Stimulated activated CD8-positive, alpha-beta memory T cell treated with anti-CD3 and anti-CD28 coated beads, Interleukin-7, amount 100 ng/mL, for 1 hour (primary cell): ENCODE measurements at places on chromosomes 12 and 14.

GRCh38 chr14:64584190-64584589 is 34.4 kb downstream of the PPP1R36 start:
- no peak for DNase-seq

GRCh38 chr14:21033133-21033698 is 1.4 kb downstream of the RNASE13 start:
- DNase-seq, result no peak

DNA sequence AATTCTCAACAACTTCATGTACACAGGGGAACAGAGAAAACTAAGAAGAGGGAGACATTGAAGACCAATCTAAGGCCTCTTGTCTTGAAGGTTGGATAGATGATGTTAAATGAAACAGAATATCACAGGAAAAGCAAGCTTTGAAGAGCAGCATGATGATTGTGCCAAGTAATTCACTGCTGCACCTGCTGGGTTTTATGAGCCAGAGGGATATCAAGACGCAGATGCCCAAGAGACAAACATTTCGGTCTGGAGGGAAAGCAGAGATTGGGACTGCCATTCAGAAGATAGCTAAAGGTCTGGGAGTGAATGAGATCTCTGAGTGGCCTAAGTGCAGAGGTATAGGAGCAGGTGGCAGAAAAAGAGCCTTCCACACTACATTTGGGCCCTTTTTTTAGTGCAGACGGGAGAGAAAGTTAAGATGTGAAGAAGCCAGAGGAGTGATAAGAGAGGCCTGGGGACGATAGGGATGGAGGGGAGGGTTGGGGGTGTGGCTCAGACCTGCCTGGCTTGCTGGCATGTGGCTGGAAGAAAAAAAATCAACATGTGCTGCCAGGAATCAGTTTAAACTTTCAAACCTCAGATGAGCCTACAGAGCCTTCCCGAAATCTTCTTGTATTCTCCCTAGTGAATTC is 200.6 kb downstream of the AEBP2 start:
- DNase-seq, result no peak

DNA sequence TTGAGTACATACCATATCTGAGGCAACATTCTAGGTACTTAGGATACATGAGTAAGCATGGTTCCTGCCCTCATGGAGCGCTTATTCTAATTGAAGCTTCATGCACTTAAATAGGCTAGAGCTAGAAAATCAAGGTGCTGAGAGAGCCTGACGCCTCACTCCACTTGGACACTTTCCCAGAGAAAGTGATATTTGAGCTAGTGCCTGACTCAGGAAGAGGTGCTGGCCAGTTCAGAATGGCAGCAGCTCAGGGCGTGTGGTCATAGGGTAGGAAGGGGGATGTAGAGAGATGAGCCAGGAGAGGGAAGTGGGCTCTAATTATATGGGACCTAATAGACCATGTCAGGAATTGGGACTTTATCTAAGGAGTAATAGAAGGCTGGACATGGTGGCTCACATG is 33.3 kb downstream of the TULP3 start:
- DNase-seq, result no peak

DNA sequence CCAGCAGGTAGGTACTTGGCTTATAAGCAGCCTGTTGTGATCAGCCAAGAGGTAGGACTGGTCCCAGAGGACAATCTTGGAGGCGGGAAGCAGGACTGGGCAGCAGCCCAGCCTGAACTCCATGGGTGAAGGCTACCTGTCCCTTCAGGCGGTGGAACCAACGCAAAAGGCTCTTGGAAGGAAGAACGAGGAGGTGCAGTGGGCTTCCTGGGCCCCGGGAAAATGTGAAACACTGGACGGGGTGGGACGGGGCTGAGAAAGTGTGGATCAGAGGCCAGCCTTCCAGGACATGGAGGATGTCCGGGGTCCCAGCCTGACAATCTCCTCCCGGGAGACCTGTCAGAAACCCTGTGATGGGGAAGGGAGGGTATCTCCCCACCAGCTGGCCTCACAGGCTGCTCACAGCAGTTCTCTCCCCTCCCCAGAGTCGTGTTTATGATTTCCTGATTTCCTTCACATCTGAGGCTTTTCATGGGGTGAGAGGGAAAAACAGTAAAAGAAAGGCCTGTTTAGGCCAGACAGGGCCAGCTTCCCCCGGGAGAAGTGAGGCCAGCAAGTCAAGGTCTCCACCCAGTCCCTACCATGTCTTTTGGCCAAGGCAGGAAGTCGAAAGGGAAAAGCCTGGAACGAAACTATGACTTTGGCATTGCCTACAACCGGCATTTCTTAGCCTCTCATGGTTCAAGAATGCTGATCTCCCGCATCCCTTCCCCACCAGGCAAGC is 11.3 kb downstream of the CMKLR1 start:
- no peak for DNase-seq

DNA sequence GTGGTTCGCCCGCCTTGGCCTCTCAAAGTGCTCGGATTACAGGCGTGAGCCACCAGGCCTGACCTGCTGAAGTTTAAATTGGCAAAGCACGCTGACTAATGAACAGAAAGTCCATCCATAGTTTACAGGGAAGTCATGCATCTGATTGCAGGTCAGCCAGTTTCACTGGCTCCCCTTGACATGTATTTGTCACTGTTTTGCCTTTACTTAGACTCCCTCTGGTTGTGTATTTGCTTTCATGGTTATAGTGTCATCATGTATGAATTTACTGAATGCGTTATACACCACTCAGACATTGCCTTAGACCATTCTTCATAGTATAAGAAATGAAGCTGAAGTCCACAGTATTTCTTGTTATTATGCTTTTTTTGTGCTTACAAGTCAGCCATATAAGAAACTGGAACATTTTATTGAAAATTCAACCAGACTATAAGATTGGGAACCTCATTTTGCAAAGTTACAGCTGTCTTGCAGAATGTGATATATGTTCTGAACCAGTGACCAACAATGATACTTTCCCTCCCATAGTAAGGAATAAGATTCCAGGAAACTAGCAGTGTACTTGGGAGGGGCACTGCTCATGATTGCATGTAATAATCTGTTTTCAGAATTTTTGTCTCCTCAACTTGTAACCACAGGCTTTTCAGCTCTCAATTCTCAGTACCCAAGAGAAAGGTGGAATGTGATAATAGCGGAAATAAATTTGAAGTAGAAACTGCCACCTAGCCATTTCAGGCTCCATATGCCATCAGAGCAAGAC is 51.9 kb upstream of the ATF7IP start:
- DNase-seq, result no peak

GRCh38 chr12:29795715-29796114 is 12.0 kb upstream of the TMTC1 start:
- no peak for DNase-seq

GRCh38 chr12:12660201-12660600 is 35.8 kb downstream of the GPR19 start:
- DNase-seq, result no peak

GRCh38 chr12:64687816-64688215 is 71.4 kb downstream of the GNS start:
- no peak for DNase-seq

- DNase-seq, result no peak
These were observed 401.6 kb downstream of the VRK1 start for GRCh38 chr14:97198813-97199212.
